Progenitor cell of endocrine pancreas (in vitro differentiated cells): ENCODE measurements at places on chromosomes 1 and 21. TPM values are rescaled to one million over a fixed set of nuclear protein-coding genes. Genes with fewer than 3 reads are reported as not detected.

DNA sequence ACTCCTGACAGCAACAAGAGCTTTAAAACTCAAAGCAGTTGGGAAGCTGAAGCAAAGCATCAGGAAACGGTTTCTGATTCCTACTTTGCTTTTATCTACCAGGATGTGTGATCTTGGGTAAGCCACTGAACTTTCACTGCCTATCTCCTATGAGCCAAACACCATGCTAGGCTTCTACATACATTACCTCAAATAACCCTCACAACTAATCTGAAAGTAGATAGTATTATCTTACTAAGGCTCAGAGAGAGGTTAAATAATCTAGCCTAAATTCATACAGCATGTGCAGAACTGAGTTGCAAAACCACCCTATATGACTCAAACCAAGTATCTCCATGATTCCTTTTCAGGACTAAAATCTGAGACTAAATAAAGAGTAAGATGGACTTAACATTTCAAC lies 83.8 kb downstream of the EVI5 start:
- DNase-seq = no peak

The UBL4B gene
- total RNA-seq = 0.20 TPM in 1 of 2 replicates, not detected in the other

GRCh38 chr1:236966636-236967035 lies 37.6 kb downstream of the MT1HL1 start:
- DNase-seq = no peak

DNA sequence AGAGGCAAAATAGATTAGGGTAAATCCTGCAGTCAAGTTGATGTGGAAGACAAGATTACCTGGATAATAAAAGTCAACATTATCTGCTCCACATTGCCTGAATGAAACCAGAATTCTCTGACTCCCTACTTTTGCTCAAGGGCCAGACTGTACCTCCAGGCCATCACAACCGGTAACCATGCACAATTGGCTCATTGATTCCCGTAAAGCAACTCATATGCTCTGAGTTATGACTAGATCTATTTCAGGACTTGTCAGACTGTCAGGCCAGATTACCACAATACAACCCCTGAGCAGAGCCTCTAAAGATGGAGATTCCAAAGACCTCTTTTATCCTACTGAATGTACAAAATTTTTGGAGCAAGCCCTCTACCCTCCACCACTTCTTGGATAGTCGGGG lies 90.4 kb downstream of the ODF2L start:
- DNase-seq = no peak

GRCh38 chr1:79852004-79852403 lies 845.5 kb upstream of the ADGRL4 start:
- no peak for DNase-seq

The AIDA gene
- total RNA-seq = 57.8 and 62.3 TPM in 2 replicates

DNA sequence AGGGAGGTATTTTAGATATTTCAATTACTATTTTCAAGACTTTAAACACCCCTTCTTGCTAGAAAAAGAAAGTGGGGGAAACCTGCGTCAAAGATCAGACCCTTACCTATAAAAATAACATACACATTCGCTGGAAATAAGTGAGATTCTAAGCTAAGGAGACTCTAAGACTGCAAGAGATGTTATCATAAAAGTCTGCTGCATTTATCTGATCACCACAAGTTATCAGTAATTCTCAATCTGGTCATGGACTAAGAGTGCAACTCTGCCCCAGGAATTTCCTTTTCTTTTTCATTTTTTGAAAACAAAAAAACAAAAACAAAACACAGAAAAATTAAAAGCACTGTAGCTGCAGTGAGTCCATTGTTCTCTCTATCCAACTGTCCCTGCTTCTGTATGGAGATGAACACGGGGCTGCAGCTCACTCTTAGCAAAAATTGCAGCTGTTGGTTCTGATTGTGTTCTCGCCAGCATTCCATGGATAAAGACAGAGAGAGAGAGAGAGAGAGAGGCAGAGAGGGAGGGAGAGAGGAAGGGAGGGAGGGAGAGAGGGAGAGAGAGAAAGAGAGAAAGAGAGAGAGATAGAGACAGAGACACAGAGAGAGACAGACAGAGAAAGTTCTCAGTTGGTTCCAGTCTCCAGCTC lies 14.1 kb downstream of the XKR8 start:
- no peak for DNase-seq

DNA sequence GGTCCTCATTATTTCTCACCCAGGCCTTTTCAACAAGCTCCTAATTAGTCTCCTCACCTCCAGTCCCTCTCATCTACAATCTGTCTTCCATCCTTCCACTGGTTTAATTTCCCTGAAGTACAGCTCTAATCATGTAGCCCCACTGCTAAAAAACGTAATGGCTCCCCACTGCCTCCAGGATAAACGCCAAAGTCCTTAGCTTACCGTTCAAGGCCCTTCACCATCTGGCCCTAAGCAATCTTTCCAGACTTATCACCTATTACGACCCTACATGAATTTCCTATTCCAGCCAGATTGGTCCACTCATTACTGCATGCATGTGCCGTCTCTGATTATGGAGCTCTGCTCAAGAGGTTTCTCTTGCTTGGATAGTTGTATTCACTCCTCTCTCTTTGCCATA lies 83.1 kb upstream of the DAB1 start:
- no peak for DNase-seq

The PRAMEF7 gene
- not detected in 2 replicates for total RNA-seq

The SPRR5 gene
- not detected in 2 replicates for total RNA-seq

DNA sequence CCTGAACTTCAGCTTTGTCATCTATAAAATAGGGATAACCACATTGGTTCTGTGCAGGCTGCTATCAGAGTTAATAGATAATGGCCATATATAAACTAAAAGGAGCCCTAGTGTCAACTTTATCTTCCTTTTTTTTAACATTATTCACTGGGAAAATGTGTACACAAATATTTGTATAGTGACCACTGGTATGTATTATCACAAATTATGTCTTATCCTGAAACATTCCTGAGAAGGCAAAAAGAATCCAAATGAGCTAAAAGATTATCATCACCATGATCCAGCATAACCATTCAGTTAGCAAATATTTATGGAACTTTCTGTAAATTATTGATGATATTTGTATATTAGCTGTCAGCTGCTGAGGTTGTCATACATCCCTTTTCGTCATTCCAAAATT lies 16.6 kb downstream of the ANGPTL3 start:
- DNase-seq = no peak

DNA sequence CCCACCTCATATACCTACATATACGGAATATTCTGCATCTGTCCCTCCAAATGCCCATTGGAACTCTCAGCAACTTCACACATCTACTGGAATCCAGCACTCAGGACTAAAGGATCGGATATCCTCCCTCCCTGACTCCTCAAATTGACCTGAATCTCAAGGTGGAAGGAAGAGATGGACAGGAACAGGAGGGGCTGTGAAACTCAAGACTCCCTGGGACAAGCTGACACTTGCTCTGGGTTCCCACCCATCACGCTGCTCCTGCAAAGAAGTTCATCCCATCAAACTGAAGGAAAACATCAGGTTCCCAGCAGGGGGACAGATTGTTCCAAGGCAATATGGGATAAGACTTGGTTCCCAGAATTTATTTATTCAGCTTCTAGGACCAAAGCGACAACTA lies 30.3 kb upstream of the TIAM1 start:
- no peak for DNase-seq

The TSPAN1 gene
- 4.5 and 8.1 TPM in 2 replicates for total RNA-seq

The RIPPLY3 gene
- 17.9 and 18.9 TPM in 2 replicates for total RNA-seq

DNA sequence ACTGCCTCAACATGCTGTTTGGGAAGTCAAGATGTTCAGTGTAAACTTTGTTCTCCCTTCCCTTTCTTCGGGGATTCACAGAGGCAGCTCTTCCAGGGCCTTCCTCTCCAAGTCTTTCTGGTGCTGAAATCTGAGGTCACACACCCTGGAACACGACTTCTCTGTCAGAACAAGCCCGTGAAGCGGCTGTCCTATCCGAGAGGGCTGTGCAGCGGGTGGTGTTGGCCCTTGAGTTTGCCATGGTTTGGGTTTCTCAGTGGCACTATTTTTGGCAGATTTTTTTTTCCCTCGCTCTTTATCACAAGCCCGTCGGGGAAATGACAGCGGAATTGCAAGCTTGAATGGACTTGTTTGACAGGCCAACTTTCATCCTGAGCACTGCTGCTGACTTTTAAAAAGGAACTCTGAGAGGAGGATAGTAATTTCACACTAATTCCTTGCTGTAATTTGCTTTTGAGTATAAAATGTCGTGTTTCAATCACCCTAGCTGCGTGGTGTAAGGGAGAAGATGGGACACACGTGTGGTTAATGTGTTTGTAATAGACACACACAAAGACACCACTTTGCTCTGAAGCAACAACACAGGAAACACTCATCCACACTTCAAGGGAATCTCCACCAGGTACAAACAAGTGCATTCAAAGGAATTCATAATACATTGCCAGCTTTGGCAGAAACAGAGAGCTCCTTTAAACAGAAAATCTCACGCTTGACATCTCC lies 60.1 kb upstream of the TARBP1 start:
- no peak for DNase-seq

The IL20 gene
- not detected in 2 replicates for total RNA-seq

DNA sequence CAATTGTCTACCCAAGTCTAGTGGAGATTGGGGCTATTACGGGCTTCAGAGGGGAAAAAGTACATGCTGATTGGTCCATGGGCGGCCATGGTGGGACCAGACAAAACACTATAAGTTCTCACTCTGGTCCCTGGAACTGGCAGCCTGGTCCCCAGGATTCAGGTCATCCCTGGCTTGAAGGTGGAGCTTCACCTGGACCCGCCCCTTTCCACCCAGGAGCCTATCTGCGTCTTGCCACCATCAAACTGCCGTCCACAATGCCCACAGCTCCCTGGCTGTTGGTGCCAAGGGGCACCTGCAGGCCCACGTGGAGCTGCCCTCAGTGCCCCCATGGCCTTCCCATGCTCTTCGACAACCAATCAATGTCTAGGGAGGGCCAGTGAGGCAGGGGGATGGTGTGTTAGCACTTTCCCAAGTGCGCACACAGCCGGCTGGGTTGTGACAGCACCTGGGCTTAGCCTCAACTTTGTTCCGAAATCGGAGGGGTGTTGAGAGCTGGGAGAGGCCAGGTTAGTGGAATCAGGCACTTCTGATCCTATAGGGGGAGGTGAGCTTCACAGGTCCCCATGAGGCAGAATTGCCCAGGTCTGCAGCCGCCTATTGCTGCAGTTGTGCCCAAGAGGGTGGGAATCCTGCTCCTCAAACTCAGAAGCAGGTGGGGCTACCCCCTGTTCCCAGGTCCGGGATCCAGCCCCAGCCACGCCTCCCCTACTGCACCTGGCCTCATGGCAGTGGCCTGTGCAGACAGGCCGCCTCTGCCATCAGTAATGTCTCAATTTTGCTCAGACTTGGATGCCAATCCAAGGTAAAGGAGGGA lies 1369.4 kb upstream of the PRMT6 start:
- DNase-seq = no peak

DNA sequence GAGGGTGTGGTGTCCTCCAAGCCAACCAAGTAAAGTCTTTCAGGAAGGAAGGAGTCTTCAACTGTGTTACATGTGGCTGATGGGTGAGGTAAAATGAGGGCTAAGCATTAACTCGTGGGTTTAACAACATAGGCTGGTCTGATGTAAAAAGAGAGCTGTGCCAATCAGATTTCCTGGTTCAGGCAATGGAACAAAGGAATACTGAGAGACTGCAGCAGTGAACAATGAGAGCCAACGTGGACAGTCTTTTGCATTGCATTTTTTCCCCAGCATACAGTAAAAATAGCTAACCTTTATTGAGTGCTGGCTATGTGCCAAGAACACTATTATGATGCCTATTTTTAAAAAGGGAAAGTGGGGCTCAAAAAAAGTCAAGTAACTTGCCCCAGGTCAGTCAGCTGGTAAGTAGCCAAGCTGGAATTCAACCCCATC lies 31.1 kb downstream of the DLGAP3 start:
- DNase-seq = no peak

The FALEC gene
- 0.57 TPM in 1 of 2 replicates, not detected in the other for total RNA-seq

- DNase-seq = no peak
Observed at GRCh38 chr1:81679942-81680341, 120.8 kb upstream of the ADGRL2 start.

- DNase-seq = no peak
Observed at GRCh38 chr1:182817802-182818201, 21.3 kb upstream of the DHX9 start.

DNA sequence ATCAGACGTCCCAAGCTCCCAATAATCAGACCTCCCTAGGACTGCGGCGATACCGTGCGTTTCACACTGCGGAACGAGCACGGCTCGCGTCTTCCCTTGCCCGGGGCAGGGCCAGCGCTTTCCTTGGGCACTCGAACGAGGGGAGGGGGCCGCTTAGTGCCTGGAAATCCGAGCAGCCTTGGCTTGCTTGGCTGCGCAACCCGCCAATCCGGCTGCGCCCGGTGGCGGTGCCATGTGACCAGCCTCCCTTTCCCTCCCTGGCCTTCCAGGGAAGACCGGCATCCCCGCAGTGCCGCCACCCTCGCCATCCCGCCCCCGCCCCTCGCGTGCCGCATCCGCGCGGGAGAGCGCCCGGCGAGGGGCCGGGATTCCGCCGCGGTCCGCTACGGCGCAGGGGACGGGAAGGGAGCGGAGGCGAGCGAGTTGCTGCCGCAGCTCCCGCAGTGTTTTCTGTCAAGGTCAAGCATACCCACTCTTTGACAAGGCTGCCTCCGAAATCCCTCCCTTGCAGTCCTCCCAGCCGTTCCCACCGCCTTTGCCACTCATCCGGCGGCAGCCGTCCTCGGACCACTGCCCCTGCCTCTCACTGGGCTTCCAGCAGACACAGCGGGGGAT lies 8.3 kb upstream of the RNF19B start:
- peak; percentile 49 for DNase-seq

- DNase-seq = no peak
Observed at GRCh38 chr1:69438056-69438795, 129.5 kb upstream of the LRRC7 start.

- no peak for DNase-seq
Observed at GRCh38 chr1:24566236-24566867, 10.5 kb downstream of the NCMAP start.

The SPATA21 gene
- total RNA-seq = not detected in 2 replicates

DNA sequence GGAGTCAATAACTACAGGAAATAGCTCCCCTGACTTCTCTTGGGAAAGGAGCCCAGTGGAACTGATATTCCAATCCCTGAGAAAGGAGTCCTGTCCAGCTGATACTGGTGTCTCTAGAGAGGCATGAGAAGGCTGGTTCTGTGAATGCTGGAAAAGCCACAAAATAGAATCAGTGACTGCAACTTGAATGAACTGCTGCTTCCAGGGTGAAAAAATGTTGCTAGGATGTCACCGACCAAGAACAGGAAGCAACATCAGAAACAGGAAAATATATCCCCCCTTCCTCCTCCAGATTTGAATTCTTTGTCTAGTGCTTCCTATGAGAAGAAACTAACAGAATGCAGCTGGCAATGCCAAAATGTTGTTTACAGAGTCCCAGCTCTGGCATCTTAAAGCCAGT lies 269.3 kb upstream of the LYPLAL1 start:
- DNase-seq = no peak

GRCh38 chr1:223084464-223084866 lies 58.6 kb downstream of the TLR5 start:
- DNase-seq = no peak

DNA sequence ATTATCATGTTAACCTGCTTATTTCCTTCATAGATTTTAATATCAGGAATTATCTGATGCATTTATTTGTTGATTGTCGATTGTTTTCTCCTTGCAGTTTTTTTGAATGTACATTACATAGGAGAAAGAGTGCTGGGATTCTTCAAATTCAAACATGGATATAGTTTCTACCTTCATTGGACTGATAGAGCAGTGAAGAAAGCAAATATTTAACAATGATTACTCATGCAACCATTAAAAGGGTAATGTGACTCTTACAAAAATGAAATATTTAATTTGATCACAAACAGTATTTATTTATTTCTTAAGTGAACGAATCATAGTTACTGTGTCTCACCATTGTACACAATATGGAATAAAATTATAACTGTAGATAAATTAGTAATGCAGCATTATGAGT lies 350.9 kb downstream of the BRINP3 start:
- no peak for DNase-seq

The KDF1 gene
- total RNA-seq = 22.2 and 26.1 TPM in 2 replicates

- no peak for DNase-seq
Observed at GRCh38 chr21:45630876-45631275, 12.6 kb upstream of the PCBP3 start.

The CD1D gene
- total RNA-seq = 0.13 TPM in 1 of 2 replicates, not detected in the other
